NCI-H1417 (cell line): ENCODE measurements at places on chromosomes 3 and 15.
A peak's percentile ranks its signal among the peaks of the same experiment; 100 is the strongest.

DNA sequence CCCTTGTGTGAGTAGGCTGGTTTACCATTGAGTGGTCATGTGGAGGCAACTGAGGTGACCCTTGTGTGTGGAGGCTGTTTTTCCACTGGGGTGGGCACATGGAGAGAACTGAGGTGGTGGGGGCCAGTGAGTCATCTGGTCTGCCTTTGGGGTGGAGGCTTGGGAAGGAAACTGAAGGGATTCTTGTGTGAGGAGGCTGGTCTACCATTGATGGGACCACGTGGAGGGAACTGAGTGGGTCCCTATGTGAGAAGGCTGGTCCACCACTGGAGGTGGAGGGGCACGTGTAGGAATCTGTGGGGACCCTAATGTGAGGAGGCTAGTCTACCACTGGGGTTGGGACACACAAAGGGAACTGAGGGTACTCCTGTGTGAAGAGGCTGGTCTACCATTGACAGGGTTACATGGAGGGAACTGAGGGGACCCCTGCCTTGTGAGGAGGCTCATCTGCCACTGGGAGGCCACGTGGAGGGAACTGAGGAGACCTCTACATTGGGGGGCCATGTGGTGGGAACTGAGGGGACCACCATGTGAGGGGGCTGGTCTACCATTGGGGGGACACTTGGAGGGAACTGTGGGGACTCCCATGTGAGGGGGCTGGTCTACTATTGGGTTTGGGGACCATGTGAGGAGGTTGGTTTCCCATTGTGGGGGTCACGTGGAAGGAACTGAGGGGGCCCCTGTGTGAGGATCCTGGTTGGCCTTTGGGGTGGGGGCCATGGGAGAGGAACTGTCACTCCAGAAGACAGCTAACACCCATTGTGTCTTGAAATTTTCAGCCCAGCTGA is 164.5 kb downstream of the WNT7A start:
- DNase-seq: no peak

- DNase-seq: no peak
Observed at GRCh38 chr15:90838139-90838538, 30.2 kb upstream of the FURIN start.

GRCh38 chr3:194874783-194875182 is 189.1 kb downstream of the FAM43A start:
- no peak for DNase-seq

DNA sequence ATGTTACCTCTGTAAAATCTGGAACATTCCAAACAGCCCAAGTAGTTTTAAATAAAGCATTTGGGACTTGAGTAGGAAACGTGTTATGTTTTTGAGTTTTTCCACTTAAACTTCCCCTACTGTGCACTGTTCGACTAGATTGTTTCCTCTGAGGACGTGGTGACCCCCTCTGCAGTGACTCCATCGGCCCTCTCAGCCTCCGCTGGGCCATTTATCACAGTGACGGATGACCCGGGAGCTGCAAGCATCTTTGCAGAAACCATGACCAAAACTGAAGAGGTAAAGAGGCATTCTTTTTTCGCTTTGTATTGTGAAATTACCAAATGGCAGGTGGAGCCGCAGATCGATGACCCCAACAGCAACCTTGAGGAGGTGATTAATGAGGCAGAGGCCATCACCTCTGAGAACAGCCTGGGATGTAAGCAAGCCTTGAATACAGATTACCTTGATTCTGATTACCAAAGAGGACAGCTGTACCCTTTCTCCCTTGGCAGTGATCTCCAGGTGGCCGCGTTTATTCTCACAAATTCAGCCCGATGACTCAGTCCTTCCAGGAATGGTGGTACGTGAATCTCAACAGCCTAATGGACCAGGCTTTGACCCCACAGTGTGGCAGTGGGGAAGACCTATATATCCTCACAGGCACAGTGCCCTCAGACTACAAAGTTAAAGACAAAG is 79.1 kb upstream of the FAN1 start:
- DNase-seq: peak; percentile 69

- DNase-seq: no peak
Observed at GRCh38 chr3:8436661-8437287, 64.8 kb upstream of the LMCD1 start.

GRCh38 chr3:128277378-128278069 is 124.2 kb downstream of the EEFSEC start:
- no peak for DNase-seq

GRCh38 chr3:111070772-111071256 is 802 bp upstream of the NECTIN3 start:
- peak; percentile 76 for DNase-seq

DNA sequence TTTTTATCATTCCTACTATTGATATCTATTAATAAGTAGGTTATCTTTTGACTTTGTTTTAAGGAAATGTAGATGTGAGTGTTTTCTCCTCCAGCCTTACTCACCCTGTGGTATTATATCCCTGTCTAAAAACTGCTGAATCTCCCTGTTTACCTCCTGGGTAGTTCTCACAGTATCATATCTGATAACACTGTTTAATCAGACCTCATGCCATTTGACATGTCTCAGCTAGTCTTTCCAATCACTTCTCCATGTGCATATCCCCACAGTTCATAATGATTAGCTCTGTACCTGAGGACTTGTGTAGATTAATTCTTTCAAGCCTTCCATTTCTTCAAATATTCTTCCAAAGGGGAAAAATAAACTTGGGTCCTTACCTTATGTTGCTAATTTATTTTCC is 30.7 kb downstream of the DUOX2 start:
- DNase-seq: no peak

GRCh38 chr15:91911844-91912243 is 58.3 kb downstream of the SLCO3A1 start:
- no peak for DNase-seq

- no peak for DNase-seq
Observed at GRCh38 chr3:46902188-46902631, 24.7 kb downstream of the PTH1R start.

DNA sequence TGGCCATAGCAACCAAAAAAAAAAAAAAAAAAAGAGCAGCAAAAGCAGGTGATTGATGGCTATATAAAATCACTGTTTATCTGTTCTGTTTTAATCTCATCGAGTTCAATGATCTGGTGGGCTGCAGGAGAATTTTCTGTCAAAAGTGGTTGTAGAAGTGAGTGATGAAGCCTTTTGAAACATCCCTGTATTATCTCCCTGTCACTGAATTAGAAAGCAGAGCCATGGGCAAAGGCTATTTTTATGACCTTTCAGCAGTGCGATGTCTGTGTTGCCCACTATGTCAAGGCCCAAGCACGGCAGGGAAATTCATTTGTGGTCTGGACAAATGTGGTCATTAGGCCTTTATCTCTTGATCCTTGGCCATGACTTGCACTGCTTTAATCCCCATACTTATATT is 59.9 kb downstream of the OTOL1 start:
- no peak for DNase-seq

- DNase-seq: peak; percentile 23
Observed at GRCh38 chr3:161700998-161701397, 204.4 kb downstream of the OTOL1 start.

DNA sequence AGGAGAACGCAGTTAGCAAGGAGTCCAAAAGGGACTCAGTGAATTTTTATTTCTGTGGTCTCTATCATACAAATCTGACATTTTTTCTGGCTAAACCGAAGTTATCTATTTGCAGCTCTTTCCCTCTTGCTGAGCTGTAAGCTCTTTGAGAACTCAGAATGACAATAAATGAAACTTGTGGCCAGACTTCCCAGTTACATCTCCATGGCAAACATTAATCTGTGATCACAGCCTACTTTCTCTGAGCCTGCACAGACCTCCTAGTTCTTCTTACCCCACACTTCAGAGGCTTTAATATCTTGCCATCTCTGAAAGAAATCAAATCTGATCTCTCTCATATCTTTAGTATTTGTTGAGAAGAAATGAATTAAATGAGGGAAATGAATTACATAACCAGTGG is 58.0 kb downstream of the PLD1 start:
- no peak for DNase-seq

DNA sequence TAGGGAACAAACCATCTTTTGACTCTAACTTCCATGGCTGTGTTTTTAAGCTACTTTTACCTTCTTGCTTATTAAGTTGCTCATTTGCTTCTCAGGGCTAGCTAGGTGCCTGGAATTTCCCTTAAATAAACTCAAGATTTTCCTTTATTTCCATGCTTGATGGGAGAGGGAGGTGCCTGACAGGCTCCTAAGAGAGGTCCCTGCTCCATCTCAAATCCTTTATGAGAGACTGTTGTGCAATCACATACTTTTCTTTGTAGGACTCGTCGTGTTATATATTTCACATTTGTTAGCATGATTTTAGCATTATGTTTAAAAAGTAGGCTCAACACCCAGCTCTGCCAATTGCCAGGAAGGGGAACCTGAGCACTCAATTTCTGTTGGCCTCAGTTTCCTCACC is 95.7 kb downstream of the SAMMSON start:
- no peak for DNase-seq

GRCh38 chr15:96324192-96324895 is 6.2 kb upstream of the NR2F2 start:
- no peak for DNase-seq

DNA sequence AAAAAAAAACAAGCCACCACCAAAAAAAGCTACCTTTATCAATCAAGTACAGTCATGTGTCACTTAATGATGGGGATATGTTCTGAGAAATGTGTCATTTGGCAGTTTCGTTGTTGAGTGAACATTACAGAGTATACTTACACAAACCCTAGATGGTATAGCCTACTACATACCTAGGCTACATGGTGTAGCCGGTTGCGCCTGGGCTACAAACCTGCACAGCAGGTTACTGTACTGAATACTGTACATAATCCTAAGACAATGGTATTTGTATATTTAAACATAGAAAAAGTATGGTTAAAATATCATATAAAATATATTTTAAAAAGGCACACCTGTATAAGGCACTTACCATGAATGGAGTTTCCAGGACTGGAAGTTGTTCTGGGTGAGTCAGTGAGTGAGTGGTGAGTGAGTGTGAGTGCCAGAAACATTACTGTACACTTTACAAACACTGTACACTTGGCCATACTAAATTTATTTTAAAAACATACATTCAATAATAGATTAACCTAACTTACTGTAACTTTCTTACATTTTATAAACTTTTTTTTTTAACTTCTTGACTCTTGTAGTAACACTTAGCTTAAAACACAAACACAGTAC is 25.9 kb upstream of the JMJD7 start:
- DNase-seq: no peak

DNA sequence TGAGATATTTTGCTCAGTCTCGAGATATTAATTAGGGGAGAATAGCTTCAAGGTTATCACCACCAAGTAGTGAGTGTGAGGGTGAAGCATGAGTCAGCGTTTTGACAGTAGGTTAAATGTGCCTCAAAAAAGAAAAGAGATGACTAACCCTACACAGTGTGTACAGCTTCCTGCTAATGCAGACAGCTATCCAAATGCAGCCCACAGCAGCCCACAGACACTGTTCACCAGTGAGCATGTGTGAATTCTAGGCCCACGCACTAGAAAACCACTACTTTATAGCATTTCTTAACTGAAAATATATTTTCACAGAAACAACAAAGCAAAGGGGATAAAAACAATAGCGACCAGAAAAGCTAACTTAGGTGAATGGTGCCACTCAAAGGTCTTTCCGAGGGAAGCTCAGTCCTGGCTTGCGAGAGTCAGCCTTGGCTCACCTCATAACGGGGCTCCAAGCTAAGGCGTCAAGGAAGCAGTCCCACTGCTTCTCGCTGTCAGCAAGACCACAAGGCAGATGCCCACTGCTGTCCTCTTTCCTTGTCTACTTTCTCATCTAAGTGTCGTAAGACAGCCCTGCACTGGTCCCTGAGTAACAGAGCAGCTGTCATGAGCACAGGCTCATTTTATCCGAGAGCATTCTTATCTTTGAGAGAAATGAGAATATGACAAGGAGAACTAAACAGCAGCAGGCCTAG is 47.6 kb downstream of the TXNRD3 start:
- no peak for DNase-seq

DNA sequence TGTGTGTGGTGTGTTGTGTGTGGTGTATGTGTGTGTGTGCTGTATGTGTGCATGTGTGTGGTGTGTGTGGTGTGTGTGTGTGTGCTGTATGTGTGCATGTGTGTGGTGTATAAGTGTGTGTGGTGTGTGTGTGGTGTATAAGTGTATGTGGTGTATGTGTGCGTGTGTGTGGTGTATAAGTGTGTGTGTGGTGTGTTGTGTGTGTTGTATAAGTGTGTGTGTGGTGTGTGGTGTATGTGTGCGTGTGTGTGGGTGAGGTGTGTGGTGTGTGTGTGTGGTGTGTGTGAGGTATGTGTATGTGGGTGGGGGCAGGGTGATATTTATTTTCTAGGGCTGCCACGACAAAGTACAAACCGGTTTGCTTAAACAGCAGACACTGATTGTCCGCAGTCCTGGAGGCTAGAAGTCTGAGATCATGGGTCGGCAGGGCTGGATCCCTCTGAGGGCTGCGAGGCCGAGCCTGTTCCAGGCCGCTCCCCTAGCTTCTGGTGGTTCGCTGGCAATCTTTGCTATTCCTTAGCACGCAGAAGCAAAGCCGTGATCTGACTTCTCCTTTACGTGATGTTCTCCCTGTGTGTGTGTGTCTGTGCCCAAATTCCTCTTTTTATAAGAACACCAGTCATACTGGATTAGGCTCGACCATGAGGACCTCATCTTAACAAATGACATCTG is 160.2 kb downstream of the XXYLT1 start:
- DNase-seq: no peak

GRCh38 chr3:185647134-185647879 is 61.2 kb downstream of the SENP2 start:
- DNase-seq: no peak

DNA sequence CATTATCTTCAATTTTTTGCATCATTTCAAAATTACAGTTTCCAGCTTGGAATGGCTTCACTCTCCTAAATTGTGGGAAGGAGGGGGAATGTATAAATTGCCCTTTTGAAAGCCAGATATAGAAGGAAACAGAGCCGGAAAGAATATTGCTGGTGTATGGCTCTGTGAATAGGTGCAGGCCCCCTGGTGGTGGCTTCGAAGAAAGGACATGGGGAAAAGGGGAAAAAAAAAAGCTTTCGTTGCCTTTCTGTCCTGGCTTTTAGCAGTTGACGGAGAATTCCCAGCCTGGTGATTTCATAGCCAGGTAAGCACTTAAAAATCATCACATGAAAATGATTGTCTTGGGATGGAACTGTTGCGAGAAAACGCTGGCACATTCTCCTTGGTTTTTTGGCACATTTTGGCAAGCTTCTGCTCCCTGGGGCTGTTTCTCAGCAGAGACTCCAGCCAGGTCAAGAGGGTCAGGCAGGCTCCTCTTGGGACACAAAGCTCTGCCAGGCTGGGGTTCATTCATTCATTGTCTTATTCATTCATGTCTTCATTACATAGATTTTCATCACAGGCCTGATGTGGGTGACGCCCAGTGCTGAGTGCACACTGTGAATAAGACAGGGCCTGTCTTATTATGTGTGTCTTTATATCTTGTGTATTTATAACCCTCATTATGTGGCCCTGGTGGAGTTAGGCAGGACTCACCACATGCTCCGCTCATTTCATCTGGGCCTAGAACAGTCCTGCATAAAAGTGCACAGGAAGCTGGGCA is 300.0 kb upstream of the TPM1 start:
- peak; percentile 32 for DNase-seq
